ENCODE measurements at places on chromosomes 6 and 20.
A peak's percentile ranks its signal among the peaks of the same experiment; 100 is the strongest.

GRCh38 chr6:115643762-115644161, 416.9 kb downstream of the FRK start:
- DNase-seq: no peak

- DNase-seq: no peak
Observed at GRCh38 chr20:15060265-15061060, 723.1 kb upstream of the FLRT3 start.

GRCh38 chr20:62741191-62741691, 32.6 kb downstream of the NTSR1 start:
- no peak for DNase-seq

GRCh38 chr20:63106108-63106764, 99.5 kb upstream of the BHLHE23 start:
- DNase-seq: no peak

DNA sequence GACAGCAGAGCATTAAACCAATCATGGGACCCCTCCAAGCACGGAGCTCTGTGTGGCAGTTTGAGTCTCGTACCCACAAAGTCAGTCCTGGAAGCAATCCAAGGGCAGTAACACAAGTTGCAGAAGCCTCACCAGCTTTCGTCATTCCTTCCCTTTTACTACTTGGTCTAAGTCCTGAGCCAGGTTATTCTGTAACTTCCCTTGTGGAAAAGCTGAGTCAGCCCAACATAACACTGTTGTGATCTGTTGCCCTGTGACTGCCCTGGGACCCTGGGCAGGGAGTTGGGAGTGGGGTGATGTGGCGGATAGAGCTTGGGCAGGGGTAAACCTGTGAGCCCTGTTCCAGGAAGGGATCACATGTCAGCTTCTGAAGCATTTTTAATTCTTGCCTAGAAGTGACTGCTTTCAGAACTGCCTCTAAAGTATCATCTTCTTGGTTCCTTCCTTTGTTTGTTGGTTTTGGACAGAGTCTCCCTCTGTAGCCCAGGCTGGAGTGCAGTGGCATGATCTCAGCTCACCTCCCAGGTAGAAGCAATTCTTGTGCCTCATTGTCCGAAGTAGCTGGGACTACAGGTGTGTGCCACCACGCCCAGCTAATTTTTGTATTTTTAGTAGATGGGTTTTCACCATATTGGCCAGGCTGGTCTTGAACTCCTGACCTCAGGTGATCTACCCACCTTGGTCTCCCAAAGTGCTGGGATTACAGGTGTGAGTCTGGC, 183.7 kb upstream of the JAG1 start:
- DNase-seq: no peak

DNA sequence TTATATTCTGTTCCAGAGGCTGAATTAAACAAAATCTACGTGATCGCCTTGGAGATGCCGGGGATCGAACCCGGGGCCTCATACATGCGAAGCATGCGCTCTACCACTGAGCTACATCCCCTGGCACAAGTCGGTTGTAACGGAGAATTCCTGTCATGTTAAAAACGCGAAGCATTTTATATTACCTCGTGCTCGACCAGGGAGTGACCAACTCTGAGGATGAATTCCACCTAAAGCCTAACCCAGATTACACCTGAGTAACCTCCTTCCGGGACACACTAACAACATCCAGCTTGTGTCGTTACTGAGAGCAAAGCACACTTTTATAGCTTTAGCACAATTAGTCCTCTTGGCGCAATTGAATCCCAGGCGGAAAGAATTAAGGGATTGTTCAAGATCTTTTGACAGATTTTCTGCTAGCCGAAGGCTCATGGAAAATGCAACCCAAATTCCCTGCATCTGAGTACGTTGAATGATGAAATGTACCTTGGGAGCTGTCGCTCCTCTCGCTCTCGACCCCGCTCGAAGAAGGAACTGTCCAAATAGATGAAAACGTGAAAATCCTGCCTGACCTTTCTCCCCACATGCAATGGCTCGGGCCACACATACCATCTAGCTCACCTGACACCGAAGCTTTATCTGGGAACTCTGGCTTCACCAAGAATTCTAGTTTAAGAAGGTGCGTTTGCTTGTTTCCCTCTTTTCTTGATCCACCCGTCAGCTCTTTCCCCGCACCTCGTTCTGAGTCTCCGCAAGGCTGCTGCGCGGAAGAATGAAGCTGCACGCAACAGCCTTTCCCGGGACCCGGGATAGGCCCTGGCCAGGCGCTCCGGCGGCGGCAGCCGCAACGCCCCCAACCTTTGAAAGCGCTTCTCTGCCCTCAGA, 148.3 kb downstream of the GPX5 start:
- DNase-seq: peak; percentile 77

DNA sequence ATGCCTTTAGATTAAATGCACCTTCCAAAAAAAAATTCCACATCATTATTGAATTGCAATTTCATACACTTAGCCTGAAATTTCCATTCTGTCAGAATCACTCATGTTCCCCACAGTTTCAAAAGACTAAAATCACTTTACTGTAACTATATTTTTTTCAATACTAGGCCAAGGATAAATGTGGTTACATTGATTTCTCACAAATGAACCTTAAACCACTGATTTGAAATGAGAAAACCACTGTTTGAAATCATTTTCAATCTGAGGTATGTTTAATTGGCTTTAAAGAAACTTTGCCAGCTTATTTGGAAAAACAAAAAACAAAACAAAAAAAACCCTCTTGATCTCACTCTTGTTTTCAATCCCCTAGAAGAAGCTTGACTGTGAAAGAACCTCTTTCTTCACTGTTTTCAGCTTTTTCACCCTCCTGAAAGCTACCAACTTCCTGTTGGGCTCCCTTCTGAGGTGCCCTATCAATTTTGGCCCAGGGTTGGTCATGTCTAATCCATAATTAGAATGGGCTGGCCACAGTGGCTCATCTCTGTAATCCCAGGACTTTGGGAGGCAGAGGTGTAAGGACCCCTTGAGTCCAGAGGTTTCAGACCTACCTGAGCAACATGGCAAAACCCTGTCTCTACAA, 242.5 kb downstream of the ADGRG6 start:
- DNase-seq: no peak

GRCh38 chr6:148867862-148868261, 121.0 kb downstream of the UST start:
- DNase-seq: no peak

- no peak for DNase-seq
Observed at GRCh38 chr20:46252352-46253091, 55.8 kb downstream of the CDH22 start.

DNA sequence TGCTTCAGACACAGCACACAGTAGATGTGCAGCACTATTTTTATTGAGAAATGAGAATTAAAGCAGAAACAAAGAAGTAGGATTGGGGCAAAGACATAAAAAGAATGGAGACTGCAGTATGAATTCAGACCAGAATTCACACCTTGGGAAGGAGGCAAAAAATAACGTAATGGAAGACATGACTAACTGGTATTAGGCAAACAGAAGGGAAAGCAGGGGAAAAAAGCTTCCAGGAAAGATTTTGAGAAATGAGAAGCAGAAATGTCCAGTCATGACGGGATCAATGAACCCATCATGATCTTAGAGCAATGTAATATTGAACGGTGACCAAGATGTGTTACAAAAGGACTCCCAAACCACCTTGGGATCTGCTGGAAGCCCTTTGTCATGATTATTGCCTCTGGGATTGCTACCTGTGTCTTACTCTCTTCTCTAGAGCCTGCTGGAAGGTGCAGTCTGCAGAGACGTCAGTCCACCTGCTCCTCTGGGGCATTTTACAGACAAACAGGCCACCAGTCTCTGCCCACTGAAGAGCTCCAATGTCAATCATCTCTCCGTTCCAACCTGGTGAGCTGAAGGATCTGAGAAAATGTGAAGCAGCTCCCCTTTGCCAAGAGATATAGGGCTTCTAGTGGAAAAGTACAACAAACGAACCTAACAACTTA, 8.7 kb downstream of the NUDT3 start:
- DNase-seq: no peak

DNA sequence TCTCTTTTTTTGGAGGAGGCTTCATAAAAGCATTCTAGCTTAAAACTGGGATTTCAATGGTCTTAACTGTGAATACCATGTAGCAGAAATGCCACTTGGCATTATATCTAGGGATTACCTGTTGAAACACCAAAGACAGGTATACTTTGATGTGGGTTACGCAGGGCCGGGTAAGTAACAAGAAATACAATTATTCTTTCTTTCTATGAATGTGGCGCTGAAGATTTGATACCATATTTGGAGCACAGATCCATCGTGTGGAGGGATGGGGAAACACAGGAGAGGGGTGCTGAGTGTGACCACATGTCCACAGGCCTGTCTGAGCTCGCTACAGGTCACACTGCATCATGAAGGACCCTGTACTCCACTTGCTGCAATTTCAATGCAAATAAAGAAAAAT, 257.8 kb downstream of the GMPR start:
- no peak for DNase-seq

DNA sequence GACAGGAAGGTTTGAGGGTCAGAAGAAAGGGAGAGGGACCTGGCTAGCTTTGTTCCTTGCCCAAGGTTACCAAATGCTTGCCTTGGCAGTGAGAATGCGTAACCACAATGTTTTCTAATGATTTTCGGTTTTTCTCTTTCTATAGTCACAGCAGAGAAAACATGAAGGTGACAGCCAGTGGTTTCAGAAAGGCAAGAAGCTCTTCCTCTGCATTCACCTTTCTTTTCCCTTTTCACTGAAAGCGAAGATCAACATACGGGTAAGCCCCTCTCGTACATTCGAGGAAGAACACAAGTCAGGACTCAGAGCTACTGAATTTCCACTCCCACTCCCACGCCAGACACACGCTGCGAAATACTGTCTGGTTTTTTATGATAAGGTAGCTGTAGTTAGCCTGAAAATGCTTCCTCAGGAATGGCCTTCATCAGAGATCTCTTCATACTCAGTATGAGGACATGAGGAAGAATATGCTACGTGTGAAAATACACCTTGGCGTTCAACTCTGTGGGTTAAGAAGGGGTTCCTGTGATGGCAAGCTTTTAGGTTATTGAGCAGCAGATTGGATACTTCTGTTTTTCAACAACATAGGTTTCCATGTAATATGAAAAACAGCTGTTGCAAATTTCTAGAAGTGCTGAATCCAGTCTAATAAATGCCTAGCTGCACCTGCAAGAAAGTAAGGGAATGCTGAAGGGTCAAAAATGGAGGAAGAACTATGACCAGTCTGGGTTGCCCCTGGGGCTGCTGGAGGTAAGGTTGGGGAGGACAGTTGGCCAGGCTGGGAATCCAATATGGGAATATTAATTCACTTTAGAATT, 7.4 kb upstream of the CD83 start:
- DNase-seq: no peak
